ENCODE measurements at places on chromosomes 6 and 20.

- no peak for DNase-seq
Observed at GRCh38 chr20:47699818-47700217, 85.5 kb downstream of the SULF2 start.

- peak; percentile 52 for DNase-seq
Observed at GRCh38 chr6:6469074-6469473, 119.4 kb upstream of the LY86 start.

- DNase-seq: no peak
Observed at GRCh38 chr20:5128886-5129285, 2.1 kb downstream of the CDS2 start.

DNA sequence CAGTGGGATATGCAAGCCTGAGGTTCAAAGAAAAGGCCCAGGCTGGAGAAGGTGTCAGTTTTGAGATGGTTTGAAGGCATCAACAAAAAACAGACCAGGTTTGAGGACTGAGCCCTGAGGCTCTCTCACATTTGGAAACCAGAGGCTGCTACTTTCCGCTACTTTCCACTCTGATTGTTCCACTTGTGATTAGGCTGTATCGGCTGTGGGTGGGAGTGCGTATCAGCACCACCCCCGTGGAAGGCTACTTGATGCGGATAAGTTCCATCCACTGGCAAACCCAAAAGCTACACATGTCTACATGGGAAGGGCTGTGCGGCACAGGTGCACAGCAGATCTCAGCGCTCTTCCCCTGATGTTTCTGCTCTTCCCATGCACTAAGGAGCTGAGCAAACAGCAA, 198.7 kb downstream of the GMPR start:
- no peak for DNase-seq

DNA sequence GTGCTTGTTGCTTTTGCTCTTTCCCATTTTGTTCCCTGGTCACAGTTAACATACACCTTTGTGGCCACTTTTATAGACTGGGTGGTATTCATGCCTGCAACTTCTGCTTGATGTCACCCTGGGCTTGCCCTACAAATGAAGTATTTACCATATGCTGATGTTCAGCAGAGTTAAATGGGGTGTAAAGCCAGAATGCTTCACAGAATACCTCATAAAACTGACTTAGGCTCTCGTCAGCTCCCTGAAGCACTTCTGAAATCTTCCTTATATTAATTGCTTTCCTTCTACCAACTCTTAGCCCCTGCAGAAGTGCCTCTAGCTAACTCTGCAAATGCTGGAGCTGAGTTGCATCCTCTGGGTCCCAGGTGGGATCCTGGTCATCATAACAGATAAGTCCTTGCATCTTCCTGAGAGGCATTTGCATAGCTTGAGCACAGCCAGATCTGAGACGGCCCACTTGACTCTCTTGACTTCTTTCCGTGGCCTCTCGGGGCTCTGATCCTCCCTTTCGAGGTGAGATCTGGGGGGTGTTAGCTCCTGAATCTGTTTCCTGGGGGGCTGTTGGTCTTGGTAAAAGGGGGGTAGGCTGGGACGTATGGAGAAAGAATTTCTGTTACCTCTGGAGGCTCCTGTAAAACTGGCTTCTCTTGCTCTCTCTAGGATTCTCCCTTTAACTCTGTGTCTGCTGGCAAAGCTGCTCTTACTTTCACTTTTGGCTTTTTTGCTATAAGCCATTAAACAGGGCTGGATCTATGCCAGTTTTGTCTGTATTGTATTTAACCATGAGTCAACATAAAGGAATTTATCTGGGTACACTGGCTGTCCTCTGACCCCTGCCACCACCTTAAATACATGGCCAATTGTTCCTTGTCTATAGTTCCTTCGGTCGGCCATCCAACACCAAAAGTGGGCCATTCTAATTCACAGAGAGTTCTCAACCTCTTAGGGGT, 223.0 kb upstream of the SYNCRIP start:
- no peak for DNase-seq

- DNase-seq: no peak
Observed at GRCh38 chr20:21189761-21190523, 64.1 kb downstream of the KIZ start.

DNA sequence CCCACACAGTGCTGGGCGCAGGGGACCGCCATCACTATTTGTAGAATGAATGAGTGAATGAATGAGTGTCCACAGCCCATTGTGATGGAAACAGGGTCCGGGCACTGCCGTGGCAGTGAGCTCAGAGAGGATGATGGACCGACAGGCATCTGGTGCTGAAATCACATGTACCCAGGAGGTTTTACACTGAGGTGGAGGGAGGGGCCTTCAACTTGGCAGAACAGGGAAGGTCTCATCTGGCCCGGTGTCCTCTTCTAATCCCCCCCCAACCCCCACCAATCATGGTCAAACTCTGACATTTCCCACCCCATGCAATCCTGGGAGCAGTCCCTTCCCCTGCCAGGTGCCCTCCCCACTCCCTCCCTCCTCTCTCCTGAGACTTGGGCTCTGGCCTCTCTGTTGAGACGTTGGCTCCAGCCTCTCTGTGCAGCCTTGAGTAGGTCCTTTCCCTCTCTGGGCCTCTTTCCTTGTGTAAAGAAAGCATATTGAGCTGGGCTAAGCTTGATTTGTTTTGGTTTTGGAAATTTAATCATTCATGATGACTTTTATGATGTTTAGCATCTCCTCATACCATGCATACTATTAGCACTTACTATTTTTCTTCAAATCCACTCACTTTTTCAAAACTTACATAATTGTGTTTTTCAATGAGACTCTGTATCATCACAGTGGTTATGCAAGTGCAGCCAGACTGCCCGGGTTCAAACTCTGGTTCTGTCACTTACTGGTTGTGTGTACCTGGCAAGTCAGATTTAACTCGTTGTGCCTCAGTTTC, 10.8 kb downstream of the KIAA1755 start:
- no peak for DNase-seq

GRCh38 chr6:79440598-79440997, 96.6 kb downstream of the LCA5 start:
- no peak for DNase-seq

DNA sequence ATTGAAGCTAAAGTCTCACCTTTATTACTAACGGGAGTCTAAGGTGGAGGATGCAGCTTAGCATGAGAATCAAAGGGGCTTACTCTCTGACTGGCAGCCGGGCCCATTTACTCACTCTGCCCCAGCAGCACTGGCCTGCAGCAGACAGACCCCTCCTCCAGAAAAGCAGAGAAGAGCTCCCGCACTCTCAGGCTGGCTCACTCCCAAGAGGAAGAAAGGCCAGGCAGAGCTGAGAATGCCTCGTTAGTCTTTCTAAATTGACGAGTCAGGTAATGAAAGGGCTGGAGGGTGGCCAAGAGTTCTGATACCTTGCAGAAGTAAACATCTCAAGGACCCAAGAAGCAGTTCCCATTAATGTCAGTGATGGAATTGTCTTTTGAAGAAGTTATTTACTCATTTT, 44.5 kb upstream of the IL20RA start:
- DNase-seq: no peak

- no peak for DNase-seq
Observed at GRCh38 chr6:99789767-99790166, 183.1 kb downstream of the PRDM13 start.

DNA sequence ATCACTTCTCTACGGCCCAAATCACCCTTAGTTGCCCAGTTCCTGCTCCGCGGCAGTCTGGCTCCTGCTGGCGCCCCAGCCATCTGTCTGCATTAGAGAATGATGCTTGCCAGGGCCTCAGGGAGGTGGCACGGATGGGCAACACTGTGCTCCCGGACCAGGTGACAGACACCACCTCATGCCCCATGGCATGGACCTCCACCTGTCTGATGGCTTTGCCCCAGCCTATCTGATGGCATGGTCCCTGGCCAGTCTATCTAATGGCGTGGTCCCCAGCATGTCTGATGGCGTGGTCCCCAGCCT, 18.8 kb upstream of the MRGBP start:
- no peak for DNase-seq

GRCh38 chr6:108655806-108656651, 95.3 kb downstream of the FOXO3 start:
- DNase-seq: no peak

GRCh38 chr6:81401970-81402690, 350.4 kb downstream of the TENT5A start:
- DNase-seq: no peak

GRCh38 chr6:133547136-133547535, 306.0 kb downstream of the EYA4 start:
- no peak for DNase-seq

GRCh38 chr6:156911581-156911980, 134.4 kb downstream of the ARID1B start:
- DNase-seq: no peak

DNA sequence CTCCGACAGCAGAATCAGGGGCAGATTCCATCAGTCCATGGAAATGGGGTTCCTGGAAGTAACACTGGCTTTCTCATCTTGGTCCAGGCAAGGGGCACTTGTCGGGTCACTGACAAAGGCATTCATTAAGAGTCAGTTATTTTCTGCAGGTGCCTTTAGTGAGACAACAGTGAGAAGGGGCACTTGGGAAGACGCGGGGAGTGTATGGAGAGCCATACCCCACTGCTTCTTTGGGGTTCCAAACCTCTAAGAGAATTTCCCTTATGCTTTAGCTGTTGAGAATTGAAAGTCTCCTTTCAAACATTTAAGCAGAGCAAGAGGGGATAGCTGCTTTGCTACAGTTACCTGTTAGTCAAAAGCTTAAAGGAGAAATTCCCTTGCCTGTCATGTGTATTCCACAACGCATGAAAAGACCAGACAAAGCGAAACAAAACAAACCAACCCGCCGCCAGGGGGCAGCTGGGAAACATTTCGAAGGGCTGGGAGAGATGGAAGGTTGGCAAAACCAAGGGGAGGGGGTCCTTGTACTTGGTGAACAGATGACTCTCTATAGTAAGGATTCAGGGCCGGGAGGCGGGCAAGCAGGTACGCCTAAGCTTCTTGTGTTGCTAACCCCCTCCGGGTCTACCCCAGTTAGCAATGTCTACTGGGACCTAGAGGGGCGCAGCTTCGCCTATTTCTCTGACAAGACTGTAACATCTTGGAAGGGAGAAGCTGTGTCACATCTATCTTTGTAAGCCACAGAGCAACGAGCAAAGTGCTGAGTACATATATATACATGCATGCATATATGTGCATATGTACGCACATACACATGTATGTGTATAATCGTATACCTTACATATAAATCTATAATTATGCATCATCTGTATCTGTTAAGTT, 474.9 kb upstream of the AGPAT4 start:
- peak; percentile 54 for DNase-seq

- no peak for DNase-seq
Observed at GRCh38 chr20:17693444-17694001, 6.2 kb upstream of the BANF2 start.

- DNase-seq: no peak
Observed at GRCh38 chr20:36929290-36929689, 22.2 kb downstream of the SAMHD1 start.

GRCh38 chr6:89970609-89971337, 76.5 kb downstream of the GJA10 start:
- peak; percentile 41 for DNase-seq

DNA sequence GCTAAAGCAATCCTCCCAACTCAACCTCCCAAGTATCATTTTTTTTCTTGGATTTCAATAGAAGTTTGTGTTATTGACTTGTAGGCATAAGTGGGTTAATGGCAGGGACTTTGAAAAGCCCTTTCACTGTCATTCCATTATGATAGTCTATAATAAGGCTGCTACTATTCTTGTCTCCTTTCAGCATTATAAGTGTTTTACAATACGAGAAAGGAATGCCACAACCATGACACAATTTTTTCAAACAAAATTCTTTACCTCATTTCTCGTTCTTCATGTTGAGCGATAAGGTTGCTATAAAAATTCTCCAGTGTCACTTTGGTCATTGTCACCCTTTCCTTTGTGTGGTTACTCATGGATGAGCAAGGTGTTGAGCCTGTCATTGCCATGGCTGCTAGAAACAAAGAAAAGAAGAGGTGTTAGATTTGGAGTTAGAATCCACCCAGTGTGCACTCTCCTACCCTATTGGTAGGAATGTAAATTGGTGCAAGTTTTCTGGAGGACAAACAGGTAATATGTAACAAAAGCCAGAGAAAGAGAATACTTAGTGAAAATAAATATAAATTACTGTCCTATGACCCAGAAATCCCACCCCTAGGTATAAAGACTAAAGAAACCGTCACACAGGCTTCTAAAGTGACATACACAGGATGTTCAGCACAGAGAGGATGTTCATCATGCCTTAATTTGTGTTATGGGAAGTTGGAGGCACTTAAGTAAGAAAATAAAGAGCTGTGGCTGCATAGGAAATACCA, 7.3 kb downstream of the STK38 start:
- DNase-seq: no peak

GRCh38 chr6:119533603-119534279, 184.2 kb upstream of the MAN1A1 start:
- no peak for DNase-seq

- peak; percentile 46 for DNase-seq
Observed at GRCh38 chr20:43507150-43508080, at the start of gene L3MBTL1. L3MBTL1 (plus strand) TSS chr20:43507697; CDS start chr20:43513504, 5,807 bp downstream.

DNA sequence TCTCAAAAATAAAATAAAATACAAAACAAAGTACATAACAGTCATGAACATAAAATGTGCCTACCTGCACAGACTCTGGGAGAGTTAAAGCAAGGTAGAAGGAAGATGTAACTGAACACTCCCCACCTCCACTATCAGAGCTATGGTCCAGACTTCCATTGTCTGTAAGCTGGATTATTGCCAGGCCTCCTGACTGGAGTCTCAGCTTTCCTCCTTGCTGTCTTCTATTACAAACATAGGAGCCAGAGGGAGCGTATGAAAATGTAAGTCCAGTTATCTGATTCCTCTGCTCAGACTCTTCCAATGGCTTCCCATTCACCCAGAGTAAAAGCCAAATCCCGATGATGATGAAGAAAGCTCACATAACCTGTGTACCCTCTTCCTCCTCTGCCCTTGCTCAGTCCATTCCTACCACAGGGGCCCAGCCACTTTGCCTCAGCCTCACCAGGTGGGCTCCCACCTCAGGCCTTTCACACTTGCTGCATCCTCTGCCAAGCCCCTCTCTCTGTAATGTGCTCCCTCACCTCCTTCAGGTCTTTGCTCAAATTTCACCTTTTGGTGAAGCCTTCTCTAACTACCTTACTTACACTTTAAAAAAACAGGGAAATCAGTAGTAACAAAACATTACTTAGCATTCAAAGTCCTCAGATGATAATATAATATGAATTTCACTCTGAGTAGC, 194.1 kb downstream of the RIMS1 start:
- no peak for DNase-seq

DNA sequence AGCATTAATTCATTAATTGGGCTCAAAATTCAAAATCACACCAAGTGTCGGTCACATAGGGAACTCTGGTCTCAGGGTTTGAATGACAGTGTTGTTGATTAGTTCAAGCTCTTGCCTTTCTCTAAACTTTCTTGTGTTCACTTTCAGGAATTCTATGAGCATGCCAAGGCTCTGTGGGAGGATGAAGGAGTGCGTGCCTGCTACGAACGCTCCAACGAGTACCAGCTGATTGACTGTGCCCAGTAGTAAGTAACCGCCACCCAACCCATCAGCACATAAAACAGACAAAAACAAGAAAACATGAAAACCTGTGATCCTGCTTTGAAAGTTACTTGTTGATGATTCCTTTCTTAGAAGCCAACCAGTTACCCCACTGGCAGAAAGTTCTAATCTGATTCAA, 52.7 kb downstream of the GNAS start:
- no peak for DNase-seq

- DNase-seq: no peak
Observed at GRCh38 chr6:47221565-47221964, 88.1 kb downstream of the TNFRSF21 start.

- DNase-seq: no peak
Observed at GRCh38 chr6:28003661-28004060, 46.6 kb downstream of the OR2B6 start.

Data from NCI-H460 (cell line).